ENCODE measurements at places on chromosomes 6 and 20. TPM values are rescaled to one million over a fixed set of nuclear protein-coding genes. Genes with fewer than 3 reads are reported as not detected.

Gene ANGPT4
- 0.66 TPM for total RNA-seq

Gene SYNJ2
- total RNA-seq, result 20.2 TPM

Gene GRM1
- 0.16 TPM for total RNA-seq

Gene BMP7
- total RNA-seq, result 1.8 TPM

Gene F13A1
- 53.3 TPM for total RNA-seq

Gene ADGRB3
- total RNA-seq, result 1.1 TPM

- DNase-seq, result no peak
These were observed 133.2 kb upstream of the LRFN2 start for GRCh38 chr6:40720375-40720748.

GRCh38 chr6:133101790-133102189 is 139.4 kb upstream of the EYA4 start:
- DNase-seq, result no peak

DNA sequence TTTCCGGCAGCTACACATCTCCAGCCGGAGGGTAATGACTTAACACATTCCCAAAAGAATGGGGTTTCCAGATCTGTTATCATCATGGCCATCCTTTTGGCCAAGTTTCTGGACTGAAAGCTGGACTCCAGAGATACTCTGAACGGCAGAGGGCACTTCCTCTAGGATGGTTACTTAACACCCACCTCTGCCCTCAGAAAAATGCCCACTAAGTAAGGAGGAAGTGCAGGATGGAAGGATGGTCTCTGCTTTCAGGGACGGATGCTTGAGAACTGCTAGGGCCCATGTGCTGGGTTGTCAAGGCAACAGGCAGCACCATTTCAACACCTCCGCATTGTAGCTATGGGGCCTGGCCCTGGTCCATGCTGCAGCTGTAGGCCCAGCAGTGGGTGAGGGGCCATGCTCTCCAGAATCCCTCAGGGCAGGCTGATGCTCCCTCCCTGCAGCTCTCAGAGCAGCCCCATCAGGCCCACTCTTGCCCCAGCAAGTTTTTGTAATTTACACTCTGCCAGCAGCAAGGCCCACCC is 16.5 kb upstream of the TGM3 start:
- no peak for DNase-seq

GRCh38 chr6:83459663-83460062 is 28.8 kb upstream of the ME1 start:
- no peak for DNase-seq

GRCh38 chr6:1538369-1538768 is 71.3 kb upstream of the FOXC1 start:
- DNase-seq, result no peak

DNA sequence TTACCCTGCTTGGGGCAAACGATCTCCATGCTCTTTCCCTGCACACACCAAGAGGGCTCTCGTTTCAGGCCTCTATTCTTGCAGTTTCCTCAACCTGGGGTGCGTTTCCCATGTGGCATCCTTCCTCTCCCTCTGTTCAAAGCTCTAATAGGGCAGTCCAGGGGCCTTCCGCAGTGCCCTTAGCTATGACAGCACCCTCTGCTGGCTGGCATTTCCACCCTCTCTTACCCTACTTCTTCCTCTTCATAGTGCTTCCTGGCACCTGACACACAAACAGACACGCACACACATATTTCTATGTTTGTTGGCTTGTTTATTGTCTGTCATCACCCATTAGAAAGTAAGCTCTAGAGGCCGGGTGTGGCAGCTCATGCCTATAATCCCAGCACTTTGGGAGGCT is 294.0 kb downstream of the CLIC5 start:
- no peak for DNase-seq

GRCh38 chr20:13147071-13147963 is 73.8 kb upstream of the ISM1 start:
- no peak for DNase-seq

DNA sequence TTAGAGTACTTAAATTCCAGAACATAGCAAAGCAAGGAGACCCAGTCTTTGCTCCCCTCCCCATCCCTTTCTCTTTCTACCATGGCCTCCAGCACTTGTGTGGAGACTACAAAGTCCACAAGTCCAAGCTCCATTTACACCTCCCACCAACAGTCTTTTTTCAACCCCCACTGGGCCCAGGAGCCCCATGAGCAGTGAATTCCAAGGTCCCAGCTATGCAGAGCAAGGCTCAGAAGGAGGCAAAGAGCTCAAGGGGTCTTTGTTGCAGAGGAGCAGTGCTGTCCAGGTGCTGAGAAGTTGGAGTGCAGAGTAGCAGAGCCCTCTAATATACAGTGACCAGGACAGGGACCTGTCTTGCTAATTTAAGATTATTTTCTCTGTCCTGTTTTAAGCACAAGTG is 9.0 kb downstream of the PAK5 start:
- no peak for DNase-seq

DNA sequence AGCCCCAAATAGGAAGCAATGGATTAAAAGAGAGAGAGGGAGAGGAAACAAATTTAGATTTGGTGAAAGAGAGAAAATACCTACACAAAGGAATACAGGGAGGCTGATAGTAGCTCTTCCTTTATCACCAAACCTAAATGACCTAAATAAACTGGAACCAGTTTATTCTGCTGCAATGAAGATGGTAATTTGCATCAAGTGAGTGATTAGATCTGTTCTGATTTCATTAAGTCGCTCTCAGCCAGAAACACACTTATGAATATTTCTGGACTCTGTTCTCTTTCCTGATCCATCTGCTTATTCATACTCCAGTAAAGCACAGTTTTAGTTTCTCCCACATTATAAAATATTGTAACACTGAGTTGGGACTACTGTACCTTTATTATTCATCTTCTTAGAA is 83.4 kb upstream of the BMP5 start:
- no peak for DNase-seq

DNA sequence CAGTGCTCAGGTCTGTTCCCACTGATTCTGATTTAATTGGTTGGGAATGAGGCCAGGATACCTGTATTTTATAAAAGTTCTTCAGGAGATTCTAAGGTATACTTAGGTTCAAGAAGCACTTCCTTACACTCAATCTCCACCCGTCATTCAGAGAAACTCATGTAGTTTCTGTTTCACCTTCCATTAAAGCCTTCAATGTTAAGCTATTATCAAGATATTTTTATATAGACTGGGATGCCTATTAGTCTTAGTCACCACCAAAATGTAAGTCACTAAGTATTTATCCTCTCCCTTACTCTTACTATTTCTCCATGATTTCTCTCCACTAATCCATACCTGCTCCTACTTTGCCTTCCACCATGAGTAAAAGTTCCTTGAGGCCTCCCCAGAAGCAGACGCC is 38.1 kb upstream of the GCLC start:
- DNase-seq, result no peak

GRCh38 chr6:24581084-24581669 is 64.8 kb downstream of the KIAA0319 start:
- peak; percentile 60 for DNase-seq

Measured in breast epithelium (tissue), 4 donors.